ENCODE measurements at places on chromosomes 6 and 20.
A peak's percentile ranks its signal among the peaks of the same experiment; 100 is the strongest.

DNA sequence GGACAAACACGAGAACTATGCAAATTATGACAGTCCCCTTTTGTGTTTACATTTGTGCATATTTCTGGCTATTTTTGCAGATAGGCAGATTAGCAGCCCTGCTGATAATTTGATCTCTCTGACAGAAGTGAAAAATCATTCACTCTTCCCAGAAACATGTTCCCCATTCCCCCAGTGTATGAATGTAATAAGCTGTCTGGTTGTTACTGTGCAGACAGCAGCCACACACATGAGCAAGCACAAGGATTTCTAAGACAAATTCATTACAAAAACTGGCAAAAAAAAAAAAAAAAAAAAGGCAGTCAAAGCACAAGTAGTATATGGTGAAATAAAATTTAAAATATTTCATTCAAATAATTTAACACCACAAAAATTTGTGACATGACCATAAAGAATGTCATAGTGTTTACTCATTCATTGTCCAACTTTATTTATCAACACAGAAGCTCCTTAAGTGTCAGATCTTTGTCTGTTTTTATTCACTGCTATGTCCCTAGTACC lies 95.5 kb upstream of the VGLL2 start:
- no peaks in the 10 kb centered on the region for H3K36me3 ChIP-seq
- H3K4me1 ChIP-seq = no peaks in the 10 kb centered on the region
- H3K27ac ChIP-seq = no peak overlapping the region
- no peak overlapping the region for H3K4me3 ChIP-seq
- DNase-seq = no peak
- no peaks in the 10 kb centered on the region for H3K27me3 ChIP-seq

DNA sequence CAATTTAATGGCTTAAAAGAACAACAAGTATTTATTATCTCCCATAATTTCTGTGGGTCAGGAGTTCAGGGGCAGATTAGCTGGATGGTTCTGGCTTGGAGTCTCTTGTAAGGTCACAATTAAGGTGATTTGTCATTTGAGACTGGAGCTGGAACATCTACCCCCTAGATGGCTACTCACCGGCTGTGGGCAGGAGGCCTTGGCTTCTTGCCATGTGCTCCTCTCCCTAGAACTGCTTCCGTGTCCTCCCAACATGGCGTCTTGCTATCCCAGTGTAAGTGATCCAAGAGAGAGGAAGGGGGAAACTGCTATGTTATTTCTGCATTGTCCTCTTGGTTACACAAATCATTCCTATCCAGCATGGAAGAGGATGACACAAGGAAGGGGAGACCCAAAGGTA lies 210.2 kb upstream of the ECI2 start:
- no peak overlapping the region for H3K27ac ChIP-seq
- DNase-seq = no peak
- H3K4me3 ChIP-seq = no peak overlapping the region

- no peak overlapping the region for H3K27ac ChIP-seq
- H3K36me3 ChIP-seq = no peaks in the 10 kb centered on the region
- H3K4me3 ChIP-seq = no peak overlapping the region
- no peak for DNase-seq
- H3K27me3 ChIP-seq = no peaks in the 10 kb centered on the region
These were observed 38.1 kb upstream of the THBS2 start for GRCh38 chr6:169291646-169292337.

DNA sequence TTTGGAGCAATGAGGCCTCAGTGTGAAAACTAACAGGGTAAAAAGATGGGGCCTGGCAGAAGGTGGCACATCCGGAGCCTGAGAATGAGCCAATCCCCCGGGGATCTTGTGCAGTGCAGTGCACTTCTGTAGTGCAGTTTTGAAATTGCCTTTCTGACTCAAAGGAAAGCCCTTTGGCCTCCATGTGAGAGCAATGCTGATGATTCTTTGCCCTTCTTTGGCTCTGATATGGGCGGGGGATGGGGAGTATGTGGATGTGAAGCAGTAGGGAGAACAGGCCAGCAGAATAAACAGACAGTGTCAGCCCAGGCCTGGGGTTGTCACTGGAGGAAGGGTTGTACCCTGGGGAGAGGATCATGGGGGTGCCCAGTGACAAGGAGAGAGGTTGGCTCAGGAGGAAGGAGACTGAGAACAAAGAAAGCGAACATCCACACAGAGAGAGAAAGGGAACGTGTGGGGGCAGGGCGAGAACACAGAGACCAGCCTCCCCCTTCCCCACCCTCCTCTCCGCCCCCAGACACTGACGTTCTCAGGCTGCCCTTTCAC lies 351.2 kb downstream of the CDC5L start:
- no peak overlapping the region for H3K4me3 ChIP-seq
- no peaks in the 10 kb centered on the region for H3K36me3 ChIP-seq
- no peaks in the 10 kb centered on the region for H3K27me3 ChIP-seq
- DNase-seq = peak; percentile 12
- peaks cover 20% of the 10 kb centered on the region for H3K4me1 ChIP-seq

- no peak overlapping the region for H3K4me3 ChIP-seq
- no peak overlapping the region for H3K27ac ChIP-seq
- H3K36me3 ChIP-seq = no peaks in the 10 kb centered on the region
- H3K4me1 ChIP-seq = no peaks in the 10 kb centered on the region
These were observed 899.5 kb upstream of the ADGRB3 start for GRCh38 chr6:67735623-67736022.
